ENCODE measurements at places on chromosomes 16 and 17.

- DNase-seq, result peak; percentile 90
These were observed 41.0 kb downstream of the STAT5A start for GRCh38 chr17:42329025-42329976.

- DNase-seq, result peak; percentile 81
These were observed 154.2 kb upstream of the CDH8 start for GRCh38 chr16:62190426-62190825.

GRCh38 chr17:7046127-7046724 is 2.3 kb upstream of the SLC16A11 start:
- DNase-seq, result peak; percentile 54

DNA sequence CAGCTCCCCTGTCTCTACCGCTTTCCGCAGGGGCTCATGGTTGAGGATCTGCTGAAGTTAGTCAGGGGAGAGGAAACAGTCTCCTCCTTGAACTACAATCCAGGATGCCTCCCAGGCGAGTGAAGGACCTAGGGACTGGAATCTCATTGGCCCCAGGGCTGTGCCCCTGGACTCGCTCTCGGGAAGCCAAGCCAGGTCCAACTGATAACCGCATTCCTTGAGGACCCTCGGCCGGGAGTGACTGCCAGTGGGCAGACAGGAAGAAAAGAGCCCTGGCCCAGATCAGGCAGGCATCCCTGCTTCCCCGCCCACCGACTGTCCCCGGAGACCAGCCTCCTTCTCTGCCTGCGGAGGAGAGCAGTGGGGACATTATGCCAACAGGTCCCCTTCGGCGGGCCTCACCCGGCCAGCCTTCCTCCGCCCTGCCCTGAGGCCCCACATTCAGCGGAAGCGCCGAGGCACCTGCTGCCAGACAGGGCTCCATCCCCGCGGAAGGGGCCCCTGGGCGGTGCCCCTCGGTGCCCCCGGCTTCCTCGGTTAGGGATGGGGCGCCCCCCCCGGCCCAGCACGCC is 776 bp downstream of the LRRC75A start:
- DNase-seq, result peak; percentile 50

GRCh38 chr17:17514361-17514992 is 18.3 kb upstream of the RASD1 start:
- no peak for DNase-seq

DNA sequence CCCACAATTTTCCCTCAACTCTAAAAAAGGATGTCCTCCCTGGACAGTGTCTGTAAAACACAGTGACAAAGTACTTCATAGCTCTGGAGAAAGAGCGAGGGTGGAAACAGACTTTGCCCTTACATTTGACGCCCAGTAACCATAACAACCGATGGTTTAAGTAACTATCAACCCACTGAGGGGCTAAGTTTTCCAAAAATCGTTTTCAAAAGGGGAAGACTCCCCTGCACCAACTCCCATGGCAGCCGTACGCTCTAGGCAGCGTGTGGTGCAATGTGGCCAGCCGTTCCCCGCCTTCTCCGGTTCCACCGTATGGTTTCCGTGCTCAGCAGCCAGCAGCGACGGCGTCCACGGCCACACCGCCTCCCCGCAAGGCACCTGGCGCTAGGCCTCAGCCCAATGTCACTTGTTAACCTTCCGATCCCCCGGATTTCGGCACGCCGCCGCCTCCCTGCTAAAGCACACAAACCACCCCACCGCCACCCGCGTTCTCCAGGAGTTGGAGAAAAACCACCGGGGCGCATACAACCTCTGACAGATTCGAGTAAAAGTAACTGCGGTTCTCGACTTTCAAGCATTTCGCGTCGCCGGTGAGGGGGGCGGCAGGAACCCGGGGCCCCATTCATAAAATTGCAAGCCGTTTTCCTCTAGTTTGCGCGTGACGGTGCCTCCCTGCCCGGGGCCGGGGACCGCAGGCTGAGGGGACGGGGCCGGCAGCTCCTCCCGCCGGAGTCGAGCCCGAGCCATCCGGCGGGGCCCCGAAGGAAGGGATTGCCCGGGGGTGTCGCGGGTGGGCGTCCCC is 661 bp downstream of the TEX2 start:
- DNase-seq, result peak; percentile 45

- peak; percentile 54 for DNase-seq
These were observed 44.5 kb downstream of the SOX9 start for GRCh38 chr17:72165192-72165866.

GRCh38 chr17:11742886-11743285 is 144.6 kb downstream of the DNAH9 start:
- DNase-seq, result peak; percentile 61

DNA sequence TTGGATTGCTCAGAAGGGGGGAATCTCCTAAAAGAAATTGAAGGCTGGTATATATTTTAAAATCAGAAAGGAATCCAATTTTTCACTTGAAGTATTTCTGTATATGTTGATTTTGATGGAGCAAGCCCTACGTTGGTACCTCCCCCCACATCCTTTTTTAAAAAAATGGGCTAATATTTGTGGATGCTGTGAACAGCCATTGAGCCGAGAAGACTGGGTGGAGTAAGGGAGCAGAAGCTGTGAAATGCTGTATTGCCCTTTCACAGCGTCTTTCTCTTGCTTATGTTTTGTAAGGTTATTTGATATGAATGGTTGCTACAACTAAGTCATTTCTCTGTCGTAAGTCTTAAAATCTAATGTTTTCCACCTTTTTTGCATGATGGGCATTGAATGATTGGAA is 2.3 kb downstream of the PAFAH1B1 start:
- DNase-seq, result no peak

DNA sequence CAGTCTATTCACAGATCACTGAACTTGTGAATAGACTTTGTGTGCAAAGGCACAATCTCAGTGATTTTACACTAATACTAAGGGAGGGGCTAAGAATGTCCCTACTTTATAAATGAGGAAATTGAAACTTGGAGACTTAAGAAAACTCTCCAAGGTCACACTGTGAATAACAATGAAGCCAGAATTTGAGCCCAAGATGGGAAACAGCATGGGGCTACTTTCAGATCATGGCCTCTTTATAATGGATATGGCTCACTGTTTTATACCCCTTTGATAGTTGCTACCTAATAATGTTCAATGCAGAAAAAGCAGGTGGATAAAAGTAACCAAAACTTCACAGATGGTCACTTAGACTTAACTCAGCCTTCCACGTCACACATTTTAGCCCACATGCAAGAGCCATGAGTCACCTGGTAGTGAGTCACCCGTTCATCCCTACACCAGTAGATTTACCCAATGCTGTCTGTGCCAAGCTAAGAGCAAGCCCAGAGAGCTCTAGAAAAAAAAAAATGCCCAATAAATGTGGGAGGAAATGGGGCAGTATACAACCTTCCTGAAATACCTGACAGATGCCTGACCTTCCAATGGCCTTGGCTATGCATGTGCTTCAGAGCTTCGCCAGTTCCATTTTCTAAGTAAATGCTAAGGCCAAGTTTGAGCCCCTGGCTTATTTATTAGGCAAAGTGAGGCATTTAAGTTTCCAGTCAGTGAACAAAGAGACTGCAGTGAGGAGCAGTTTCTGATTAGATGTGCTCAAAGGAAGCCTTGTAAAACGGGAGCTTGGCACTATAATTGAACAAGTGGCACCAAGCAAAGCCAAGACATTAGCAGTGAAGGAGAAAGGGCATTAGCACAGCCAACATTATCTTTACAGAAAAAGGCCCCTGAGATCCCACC is 219.7 kb downstream of the TMEM114 start:
- DNase-seq, result no peak

- DNase-seq, result peak; percentile 38
These were observed 15.1 kb upstream of the PLEKHG4 start for GRCh38 chr16:67264277-67264676.

DNA sequence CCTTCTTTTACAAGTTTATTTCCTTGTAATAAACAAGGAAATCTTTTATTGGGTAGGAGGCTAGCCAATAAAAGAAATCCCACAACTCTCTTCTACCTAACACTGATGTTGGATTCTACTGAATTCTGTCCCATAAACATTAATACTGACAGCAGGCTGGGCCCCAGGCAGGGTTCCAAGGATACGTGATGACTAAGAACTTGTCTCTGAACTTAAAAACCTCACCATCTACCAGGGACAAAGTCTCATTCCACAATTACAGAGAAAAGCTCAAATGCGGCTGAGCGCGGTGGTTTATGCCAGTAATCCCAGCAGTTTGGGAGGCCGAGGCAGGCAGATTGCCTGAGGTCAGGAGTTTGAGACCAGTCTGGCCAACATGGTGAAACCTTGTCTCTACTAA is 64.9 kb downstream of the ARHGAP17 start:
- DNase-seq, result no peak

Measured in neural progenitor cell (in vitro differentiated cells).